ENCODE measurements at places on chromosomes 7 and 10.
A peak's percentile ranks its signal among the peaks of the same experiment; 100 is the strongest.

DNA sequence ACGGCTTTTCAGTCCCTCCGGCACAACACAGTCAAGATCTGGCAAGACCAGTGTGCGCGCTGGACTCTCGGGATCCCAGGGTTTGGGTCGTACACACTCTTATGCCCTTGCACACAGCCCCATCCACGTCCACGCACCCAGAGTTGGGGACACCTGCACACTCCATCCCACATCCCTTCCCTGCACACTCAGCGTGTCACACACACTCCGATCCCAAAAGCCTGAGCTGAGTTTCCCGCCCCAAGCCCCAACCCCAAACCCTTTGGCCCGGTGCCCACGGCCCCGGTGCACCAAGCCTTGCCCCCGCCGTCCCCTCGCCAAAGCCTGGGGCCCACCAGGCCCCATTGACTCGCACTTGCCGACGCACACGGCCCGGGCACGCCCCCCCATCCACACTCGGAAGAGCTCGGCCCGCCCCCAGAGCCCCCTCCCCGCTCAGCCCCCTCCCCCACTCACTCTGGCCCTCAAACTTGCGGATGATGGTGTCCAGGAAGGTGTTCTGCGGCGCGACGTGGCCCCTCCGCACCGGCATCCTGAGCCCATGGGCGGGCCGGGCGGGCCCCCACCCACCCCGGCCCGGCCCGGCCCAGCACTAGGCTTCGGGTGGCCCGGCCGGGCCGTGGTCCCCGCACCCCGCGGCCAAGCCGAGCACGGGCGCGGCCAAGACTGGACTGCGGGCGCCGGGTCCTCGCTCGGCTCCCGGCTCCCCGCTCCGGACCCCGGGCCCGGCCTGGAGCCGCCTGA, 567 bp downstream of the KCNH2 start:
- no peak for DNase-seq

DNA sequence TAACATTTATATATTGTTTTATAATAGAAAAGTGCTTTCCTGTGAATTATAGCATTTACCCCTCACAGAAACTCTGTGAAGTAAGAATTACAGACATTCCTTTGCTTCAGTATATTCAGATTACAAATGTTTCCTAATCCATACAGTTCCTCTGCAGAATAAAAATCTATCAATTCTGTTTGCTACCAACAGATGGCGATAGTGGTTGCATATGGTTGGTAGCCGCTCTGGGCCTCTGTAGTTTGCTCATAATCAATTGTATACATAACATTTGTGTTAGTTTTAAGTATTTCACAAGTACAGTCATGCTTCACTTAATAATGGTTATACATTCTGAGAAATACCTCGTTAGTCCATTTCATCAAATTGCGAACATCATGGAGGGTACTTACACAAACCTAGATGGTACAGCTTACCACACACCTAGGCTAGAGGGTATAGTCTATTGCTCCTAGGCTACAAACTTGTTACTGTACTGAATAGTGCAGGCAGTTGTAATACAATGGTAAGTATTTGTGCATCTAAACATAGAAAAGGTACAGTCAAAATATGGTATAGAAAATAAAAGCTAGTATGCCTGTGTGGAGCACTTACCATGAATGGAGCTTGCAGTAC, 94.4 kb upstream of the STEAP4 start:
- no peak for DNase-seq

DNA sequence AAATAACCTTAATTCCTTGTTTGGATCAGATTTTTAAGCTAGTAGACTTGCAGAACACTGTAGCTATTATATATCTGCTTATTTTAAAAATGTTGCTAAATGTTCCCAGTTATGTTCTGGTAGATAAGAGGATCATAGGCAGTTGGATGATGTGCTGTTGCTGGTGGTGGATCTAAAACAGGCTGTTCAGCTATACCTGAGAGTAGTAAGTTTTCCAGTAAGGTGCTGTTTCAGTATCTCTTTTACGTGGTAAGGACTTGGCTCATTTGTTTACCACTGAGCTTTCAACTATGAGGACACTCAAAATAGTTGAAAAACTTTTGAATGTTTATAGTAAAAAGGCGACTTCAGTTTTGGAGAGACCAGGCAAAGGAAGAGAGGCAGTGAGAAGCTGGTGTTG, 180.9 kb downstream of the CDK14 start:
- DNase-seq, result no peak

DNA sequence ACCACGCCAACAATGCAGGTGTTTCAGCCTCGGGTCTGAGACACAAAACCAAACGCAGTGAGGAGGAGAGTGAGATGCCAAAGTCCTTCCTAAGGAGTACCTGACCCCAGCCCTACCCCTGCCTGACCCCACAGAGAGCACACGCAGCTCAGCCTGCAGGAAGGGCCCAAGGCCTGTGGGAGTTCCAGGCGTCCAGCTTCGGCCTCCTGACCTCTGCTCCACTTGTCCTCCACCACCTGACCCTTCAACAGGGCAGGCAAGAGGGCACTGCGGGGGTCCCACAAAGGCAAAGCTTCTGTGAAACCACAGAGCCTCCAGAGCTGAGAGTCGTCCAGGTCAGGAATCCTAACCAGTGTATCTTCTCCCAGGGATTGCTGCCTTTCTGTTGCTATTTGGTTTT, 122.0 kb upstream of the PPP2R2D start:
- no peak for DNase-seq

GRCh38 chr7:142774826-142775225, 4.1 kb downstream of the PRSS2 start:
- DNase-seq, result no peak

DNA sequence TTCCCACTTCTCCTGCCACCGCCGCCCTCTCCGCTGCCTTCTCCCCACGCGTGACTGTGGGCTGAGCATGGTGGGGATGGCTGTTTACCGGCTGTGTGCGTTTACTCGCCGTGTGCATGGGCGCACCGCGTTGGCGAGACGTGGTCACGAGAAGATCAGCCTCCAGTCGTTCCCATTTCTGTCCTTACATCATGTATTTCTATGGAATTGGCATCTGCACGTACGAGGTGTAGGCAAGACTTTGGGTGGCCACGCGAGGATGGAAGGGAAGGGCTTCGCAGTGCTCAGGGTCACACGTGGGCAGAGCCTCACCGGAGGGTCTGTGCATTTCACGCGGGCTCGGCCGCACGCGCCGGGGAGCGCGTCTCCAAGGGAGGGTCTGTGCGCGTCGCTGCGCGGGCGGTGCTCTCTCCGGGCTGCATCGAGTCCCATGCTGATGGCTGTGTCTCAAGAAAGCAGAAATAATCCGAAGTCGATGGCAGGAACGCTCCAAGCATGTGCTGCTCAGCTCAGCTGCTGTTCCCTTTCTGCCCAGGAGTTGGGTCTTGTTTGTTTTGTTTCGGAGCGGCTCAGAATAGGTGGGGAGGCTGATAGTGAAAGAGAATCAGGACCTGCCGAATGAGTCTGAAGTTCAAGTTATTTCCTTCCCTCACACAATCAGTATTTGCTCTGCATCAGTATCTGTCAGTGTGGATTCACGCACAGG, 973 bp downstream of the CAMK1D start:
- DNase-seq, result peak; percentile 27

- no peak for DNase-seq
Measured at GRCh38 chr7:102935450-102936115, 22.8 kb downstream of the LRRC17 start.

GRCh38 chr7:98878365-98879197, at the start of gene TRRAP:
Gene TRRAP (plus strand): TSS chr7:98878532. CDS start chr7:98881151, 2,619 bp downstream.
- peak; percentile 49 for DNase-seq

DNA sequence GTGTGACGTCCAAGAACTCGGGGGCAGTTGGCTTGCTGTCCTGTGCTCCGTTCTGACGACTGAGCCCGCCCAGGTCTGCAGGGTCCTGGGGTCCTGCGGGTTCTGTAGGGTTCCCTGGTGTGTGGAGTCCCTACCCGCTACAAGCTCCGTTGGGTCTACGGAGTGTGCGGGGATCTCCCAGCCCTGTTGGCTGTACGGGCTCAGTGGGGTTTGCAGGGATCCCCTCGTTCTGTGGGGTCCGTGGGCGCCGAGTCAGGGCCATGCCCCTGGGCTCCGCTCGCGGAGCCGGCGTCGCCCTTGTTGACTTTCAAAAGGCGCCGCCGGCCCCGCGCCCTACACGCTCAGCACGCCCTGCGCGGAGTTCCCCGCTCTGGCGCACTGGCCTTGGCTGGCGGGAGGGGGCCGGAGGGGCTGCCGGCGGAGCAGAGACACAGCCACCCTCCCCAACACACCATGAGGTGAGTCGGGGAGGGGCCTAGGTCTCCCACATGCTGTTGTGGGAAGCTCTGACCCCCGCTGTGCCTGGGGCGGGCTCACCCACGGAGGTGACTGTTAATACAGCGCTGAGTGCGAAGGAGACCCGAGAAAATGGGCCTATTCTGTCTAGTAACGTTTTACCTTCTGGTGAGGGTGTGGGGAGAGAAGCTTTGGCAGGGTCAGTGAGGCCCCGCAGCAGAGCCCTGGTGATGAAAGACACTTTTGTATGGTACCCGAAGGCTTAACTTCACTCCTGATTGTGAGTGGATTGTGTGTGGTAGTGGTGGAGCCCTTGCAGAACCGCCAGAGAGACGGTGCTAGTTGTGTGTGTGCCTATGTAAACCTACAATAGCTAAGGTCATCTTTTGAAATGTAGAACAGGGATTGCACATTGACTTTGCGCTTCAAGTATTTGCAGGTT, 8.1 kb downstream of the TASOR2 start:
- peak; percentile 53 for DNase-seq

DNA sequence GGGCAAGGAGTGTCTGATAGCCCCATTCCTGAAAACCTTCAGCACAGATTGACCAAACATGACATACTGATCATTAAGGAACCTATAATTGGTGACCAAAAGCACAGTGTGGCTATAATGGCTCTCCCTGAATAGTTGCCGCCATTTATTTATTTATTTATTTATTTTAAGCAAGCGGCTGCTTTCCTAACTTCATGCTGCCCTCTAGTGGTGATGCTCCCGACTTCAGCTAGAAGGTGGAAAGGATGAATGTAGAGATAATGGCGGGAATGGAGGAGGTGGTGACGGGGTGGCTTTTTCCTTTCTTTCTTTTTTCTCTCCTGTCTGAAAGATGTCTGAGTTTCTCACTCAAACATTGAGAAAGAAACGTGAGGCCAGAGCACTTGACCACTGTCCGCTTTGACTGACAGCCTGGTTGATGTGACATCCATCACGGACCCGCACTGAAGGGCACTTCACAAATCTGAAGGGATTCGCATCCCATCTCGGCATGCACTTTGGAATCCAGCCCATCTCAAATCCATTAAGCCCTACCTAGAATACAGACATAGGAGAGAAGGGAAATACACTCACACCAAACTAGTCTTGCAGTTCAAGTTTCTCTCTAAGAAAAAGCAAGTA, 1090.1 kb downstream of the KCNMA1 start:
- peak; percentile 6 for DNase-seq

DNA sequence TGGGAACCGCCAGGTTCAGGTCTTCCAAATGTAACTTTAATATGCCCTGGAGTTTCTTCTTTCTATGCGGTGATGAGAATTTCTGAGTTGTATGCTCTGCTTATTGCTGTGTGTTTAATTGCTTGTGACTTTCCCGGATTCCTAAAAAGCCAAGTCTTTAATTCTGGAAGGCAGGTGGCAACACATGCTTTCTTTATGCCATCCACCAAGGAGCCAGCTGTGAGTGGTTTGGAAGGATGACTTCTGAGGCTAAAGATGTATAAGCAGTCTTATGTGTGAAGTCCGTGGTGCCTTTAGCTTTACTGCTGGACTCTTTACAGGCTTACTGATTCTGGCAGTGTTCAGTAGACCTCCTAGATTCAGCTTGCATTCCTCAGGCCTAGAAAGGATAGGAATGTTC, 3.1 kb downstream of the SDK1 start:
- DNase-seq, result no peak

GRCh38 chr7:69847921-69848612, 249.8 kb downstream of the AUTS2 start:
- DNase-seq, result no peak

DNA sequence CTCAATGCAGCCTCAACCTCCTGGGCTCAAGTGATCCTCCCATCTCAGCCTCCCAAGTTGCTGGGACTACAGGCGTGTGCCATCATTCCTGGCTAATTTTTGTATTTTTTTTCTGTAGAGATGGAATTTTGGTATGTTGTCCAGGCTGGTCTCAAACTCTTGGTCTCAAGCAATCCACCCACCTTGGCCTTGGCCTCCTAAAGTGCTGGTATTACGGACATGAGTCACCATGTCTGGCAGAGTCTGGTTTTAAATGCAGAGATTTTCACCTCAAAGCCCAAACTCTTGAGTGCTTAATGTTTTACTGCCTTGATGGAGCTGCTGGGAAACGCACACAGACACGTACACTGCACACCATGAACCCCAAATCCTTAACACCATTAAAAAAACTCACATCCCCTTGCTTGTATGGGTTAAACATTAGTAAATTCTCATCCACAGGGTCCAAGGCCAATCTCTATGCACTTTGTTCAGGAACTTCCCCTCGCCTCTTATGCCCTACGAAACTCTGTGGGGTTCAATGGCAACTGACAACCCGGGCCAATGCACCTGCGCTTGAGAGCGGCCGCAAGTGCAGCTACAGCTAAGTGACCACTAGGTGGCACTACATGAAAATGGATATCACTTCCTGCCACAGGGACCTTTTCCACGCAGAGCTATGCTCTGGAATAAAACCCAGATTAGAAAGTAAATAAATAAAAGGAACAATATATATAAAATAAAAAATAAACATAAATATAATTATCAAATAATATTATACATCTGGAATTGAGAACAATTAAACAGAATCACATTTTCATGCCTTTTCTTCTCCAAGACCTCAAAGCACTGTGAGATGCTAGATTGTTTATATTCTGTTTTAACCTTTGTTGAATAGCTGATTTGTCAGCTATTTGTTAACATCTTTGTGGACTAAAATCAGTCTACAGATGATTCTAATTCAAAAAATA, 66.9 kb upstream of the AFAP1L2 start:
- peak; percentile 30 for DNase-seq

DNA sequence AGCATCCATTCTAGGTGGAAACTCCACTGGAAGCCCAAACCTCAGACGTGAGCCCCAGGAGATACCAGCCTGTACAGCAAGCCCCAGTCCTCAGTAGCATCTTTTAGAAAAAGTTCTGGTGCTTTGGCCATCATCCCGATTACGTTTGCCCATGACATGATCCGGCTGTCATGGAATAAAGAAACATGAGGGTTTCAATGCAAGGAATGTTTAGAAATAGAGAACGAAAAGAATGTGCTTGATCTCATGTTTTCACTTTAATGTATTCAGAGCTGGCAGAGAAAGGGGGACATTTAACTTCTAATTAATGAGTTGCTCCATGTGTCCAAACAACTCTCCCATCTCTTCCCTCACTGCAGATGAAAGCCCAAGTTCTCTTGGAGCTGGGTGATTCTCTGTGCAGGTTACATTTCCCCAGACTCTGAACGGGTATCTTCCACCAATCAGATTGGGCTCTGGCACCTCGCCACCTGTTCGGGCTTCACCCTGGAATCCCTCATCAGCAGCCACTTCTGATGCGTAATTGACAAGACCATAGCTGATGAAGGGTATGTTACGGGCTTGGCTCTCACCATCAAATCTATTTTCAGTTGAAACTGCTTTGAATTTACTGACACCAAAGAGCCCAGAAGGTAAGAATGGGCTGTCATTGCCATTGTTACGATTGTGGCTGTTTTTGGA, 165.3 kb downstream of the PLXNA4 start:
- no peak for DNase-seq

DNA sequence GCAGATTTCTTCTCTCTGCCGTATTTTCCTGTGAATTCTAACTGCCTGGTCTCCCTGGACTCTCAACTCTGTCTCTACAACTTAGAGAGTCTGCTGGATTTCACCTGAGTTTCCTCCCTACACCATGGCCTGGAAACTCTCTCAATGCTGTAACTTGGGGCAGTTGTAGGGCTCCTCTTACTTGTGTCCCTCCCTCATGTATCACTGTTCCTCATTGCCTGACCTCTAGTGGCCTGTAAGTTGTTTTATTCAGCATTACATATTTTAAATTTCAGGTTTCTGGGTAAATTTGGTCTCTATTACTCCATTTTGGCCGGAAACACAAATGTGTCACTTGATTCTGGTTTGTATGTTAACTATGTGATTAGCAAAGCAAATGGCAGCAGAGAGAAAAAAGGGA, 70.9 kb downstream of the DYNC1I1 start:
- no peak for DNase-seq
